ENCODE measurements at places on chromosomes 3 and 15.

GRCh38 chr3:134311693-134312071 lies 61.0 kb upstream of the RYK start:
- no peak for DNase-seq

- DNase-seq: peak; percentile 55
Observed at GRCh38 chr3:4508048-4508981, 15.2 kb downstream of the ITPR1 start.

- DNase-seq: no peak
Observed at GRCh38 chr3:186258968-186259367, 103.1 kb downstream of the DGKG start.

GRCh38 chr3:9339761-9340471 lies 22.9 kb upstream of the THUMPD3 start:
- DNase-seq: no peak

DNA sequence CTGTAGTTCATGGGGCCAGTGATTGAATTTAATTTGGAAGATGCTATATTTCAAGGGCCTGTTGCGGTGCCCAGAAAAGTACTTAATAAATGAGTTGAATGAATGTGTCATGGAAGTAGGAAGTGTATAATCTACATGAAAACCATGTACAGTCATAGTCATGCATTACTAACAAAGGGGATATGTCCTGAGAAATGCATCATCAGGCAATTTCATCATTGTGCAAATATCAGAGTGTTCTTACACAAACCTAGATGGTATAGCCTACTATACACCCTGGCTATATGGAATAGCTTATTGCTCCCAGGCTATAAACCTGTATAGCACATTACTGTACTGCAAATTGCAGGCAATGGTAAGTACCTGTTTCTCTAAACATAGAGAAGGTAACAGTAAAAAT lies 10.7 kb upstream of the MYO5C start:
- DNase-seq: no peak

DNA sequence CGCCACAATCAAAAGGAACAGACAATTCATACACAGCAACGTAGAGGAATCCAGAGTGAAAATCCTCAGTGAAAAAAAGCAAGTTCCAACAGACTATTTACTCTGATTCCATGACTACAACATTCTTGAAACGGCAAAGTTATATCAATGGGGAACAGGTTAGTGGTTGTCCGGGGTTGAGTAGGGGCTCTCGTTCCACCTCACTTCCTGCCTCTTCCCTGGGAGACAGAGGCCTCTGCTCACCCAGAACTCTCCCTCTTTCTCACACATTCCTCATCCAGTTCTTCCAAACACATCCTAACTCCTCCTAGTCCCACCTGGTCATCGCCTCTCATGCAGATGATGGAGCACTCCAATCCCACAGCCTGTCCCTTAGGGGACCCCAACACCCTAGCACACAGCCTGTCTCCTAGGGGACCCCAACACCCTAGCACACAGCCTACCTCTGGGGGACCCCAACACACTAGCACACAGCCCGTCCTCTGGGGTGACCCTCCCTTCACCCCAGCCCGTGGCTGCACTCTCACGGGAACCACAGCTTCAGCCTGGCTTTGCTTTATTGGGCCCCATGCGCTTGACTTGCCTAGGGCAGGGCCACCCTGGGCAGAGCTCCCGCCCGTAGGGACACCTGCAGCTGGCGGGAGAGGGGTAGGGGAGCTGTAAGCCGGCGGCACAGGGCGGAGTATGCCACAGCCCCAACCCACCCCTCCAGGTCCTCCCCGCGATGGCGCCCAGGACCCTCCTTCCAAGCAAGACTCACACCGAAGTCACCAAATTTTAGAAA lies 5.2 kb downstream of the OCA2 start:
- DNase-seq: no peak

- no peak for DNase-seq
Observed at GRCh38 chr3:71022551-71023335, 560.8 kb downstream of the FOXP1 start.

GRCh38 chr3:98012979-98013378 lies 22.1 kb downstream of the GABRR3 start:
- DNase-seq: no peak

DNA sequence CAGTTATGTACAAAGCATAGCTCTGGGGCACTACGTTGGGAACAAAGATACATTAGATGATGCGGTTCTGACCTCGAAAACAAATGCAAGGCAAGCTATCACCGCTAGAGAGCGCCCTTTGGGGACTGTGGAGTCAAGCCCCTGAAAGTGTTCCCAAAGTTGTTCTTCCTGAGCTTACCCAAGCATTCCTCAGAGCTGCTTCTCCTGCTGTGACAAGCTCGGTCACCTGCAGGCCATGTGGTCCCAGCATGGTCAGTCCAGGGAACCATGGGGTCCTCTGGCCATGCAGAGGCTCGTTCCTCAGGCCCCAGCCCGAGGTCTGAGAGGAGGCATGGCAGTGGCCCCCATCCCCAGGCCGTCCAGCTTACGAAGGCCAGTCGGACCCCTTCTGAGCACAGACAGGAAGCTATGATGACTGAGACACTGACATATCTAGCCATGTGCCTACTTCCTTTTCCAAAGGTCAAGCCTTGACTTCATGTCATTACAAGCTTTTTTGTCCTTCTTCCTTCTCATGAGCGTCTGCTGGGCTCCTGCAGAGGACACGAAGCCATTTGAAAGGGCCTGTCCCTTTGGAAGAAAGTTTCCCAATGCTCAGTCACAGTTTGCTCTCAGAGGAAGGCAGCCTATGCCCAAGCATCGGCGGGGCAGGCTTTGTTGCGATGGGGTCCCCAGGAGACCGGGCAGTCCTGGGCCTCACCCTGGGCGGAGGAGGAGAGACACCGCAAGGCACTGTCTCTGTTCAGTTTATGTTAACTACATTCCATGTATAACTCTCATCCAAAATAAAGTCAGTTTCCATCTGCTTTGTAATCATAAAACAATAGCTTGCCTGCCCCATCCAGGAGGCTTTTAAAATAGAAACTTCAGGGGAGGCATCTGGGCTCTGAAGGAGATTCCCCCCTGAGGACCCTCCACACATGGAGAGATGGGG lies 79.3 kb downstream of the ATP10A start:
- peak; percentile 18 for DNase-seq

- DNase-seq: no peak
Observed at GRCh38 chr3:183909030-183909600, 24.4 kb upstream of the PARL start.

- no peak for DNase-seq
Observed at GRCh38 chr15:27872355-27872754, 226.8 kb downstream of the OCA2 start.

GRCh38 chr3:36843065-36844051 lies 79.0 kb upstream of the DCLK3 start:
- DNase-seq: peak; percentile 63

DNA sequence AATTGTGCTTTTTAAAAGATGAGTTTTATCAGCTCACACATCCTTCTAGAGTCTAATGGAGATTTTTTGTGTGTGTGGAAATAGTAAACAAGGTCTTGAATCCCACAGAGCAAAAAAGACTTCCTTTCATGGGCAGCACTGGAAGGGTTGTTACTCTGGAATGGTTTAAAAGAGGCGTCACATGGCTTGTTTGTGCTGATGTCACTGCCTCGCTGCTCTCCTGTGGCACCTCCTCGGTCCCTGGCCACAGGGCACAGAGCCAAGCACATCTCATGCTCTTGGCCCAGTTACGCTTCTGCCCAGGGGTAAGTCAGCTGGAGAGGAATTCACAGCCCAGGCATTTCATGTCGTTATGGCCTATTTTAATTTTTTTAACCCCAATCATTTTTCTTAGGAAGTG lies 53.2 kb downstream of the PGPEP1L start:
- DNase-seq: peak; percentile 32

DNA sequence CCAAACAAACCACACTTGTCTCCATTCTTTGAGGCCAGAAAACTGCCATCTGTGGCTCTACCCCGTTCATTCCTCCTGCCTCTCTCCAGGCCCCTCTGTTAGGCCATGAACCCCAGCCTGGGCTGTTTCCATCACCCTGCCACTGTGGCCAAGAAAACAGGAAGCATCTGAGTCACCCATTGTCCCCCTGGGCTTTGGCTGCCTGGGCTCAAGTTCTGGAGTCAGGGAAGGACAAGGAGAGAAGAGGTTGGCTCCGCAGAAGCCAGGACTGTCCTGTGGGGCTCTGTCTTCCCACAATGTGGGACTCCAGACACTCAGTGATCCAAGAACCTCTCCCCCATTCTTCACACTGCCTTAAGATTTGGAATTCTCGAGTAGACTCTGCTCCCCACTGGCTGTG lies 14.8 kb upstream of the LCTL start:
- DNase-seq: peak; percentile 29

- DNase-seq: no peak
Observed at GRCh38 chr15:66001042-66001441, 131.8 kb downstream of the RAB11A start.

DNA sequence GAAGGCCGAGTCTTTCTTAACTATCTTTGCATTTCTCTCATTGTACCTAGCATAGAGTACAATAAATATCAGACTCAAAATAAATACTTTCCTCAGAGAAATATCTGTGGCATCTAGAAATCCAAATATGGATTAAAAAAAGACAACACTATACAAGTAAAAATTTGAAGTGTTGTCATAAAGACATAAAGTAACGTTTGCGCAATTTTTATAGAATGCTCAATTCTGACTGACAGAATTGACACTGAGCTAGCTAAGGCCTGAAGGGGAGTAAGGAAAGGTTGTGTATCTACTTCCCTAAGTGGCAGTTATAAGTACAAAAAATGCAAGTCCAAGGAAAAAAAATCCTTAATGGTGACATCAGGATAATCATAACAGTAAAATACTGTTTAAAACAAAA lies 1.1 kb downstream of the SEC11A start:
- no peak for DNase-seq

- DNase-seq: no peak
Observed at GRCh38 chr3:157523814-157524213, 20.6 kb upstream of the VEPH1 start.

DNA sequence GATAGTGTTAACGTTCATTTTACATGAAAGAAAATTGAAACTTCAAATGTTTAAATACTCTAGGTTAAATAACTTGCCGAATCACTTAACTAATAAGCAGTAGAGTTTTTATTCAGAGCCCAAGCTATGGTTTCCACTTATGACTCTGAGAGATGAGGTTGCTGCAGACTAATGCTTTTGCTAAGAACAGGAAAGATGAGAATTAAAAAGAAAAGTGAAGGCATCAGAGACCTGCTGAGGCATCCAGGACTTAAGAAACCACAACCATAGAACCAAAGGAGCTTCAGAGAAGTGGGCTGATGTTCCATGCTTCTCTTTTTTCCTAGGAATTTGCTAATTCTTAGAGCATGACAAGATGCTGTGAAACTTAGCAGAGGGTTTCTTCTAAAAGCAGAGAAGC lies 9.5 kb downstream of the HMG20A start:
- no peak for DNase-seq

DNA sequence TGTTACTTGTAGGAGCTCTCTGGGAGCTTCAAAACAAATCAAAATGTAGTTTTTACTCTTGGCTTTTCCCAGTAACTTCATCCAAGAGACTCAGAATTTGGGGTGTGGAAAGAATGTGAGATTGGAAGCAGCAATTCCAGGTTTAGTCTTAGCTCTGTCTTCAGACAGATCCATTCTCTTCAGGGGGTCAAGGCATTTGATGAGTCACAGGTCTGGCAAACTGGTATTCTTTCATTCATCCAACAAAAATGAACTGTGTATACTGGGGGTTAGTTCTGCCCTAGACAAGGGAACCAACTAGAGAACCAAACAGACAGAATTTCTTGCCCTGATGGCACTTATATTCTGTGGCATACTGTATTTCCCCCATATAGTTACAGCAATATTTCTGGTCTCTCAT lies 36.3 kb upstream of the CADPS start:
- no peak for DNase-seq

DNA sequence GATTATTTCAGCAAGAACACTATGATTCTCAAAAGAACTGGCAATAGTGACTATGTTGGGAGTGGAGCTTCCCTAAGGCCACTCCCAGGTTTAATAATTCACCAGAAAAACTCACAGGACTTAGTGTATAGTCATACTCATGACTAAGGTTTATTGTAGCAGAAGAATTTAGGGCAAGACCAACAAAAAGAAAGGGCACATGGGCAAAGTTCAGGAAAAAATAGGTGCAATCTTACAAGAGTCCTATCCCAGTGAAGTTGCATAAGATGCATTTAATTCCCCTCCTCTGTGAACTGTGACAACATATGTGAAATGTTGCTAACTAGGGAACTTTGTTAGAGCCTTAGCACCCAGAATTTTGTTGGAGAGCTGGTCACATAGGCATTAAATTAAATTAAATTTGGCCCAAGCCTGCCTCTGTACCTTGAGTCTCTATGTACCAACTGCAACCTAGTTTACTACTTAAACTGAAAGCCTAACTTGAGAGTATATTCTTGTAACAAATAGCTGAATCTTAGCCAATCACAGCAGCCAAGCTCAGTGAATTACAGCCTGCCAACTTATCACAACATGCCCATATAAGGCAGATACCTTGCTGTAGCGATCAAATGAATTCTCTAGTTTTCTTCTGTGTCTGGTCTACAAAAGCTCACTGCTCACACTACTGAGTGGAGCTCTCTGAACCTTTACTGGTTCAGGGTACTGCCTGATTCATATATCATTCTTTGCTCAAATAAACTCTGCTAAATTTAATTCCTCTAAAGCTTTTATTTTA lies 386.2 kb upstream of the ARHGEF26 start:
- DNase-seq: no peak

GRCh38 chr3:52092891-52093290 lies 36.5 kb upstream of the DUSP7 start:
- no peak for DNase-seq

DNA sequence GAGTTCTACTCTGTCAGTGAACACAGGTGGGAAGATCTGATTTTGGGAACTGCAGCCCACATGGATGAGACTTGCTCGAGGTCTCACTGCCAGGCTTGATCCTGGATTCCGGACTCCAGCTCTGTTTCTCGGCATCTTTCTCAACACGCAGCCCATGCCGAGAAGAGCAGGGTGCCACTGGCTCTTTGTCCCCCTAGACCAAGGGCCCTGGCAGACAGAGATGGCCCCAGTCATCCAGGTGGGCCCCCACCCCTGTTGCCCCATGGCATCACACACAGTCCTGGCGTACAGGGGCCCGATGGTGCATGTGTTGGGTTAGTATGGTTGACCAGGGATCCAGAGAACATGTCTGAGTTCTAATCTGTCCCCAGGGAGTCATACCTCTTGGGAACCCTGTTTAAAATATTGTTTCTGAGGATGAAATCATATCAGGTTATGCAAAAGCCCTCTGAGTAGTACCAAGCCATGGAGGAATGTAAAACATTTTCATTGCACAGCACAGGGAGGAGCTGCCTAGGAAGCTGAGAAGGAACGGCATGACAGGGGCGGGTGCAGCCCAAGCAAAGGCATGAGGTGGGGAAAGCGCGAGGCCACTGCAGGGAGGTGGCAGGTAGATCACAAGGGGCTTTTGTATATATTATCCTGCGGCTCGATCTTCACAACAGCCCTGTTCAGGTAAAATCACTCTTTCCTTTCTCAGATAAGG lies 320.6 kb downstream of the UACA start:
- no peak for DNase-seq

- no peak for DNase-seq
Observed at GRCh38 chr3:170864525-170865208, 5.3 kb downstream of the RPL22L1 start.

- DNase-seq: no peak
Observed at GRCh38 chr3:197212290-197212689, 86.1 kb downstream of the DLG1 start.

All from common myeloid progenitor, CD34-positive (primary cell).